NCI-H2081 treated with DMSO at 0.1 percent for 48 hours (cell line): ENCODE measurements at places on chromosomes 4 and X.

DNA sequence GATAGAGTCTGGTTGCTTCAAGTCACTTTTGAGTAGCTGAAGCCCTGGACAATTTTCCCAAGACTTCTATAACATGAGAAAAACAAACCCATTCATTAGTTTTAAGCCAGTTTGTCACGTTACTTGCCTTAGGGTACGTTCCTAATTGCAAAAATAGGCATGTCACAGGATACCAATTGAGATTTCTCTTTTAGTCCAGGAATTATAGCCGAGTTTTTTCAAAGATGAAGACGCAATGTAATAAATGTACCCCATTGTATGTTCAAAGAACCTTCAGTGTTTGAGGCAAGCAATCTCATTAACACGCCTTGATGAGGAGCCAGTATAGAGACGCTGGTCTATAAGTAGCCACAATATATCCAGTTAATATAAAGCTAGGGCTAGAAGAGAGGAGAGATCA is 534.2 kb downstream of the INPP4B start:
- DNase-seq, result no peak

DNA sequence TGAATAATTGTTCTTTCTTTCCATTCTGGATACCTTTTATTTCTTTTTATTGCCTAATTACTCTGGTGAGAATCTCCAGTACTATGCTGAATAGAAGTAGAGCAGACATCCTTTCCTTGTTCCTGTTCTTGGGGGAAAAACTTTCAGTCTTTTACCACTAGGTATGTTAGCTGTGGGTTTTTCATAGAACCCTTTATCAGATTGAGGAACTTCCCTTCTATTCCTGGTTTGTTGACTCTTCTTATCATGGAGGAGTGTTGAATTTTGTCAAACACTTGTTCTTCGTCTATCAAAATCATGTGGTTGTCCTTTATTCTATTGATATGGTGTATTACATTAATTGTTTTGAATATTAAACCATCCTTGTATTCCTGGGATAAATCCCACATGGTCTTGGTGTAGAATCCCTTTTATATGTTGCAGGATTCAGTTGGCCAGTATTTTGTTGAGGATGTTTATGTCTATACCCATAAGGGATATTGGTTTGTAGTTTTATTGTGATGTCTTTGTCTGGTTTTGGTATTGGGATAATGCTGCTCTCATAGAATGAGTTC is 23.6 kb downstream of the SH3BP2 start:
- no peak for DNase-seq

- DNase-seq, result no peak
Measured at GRCh38 chr4:75724867-75725724, 719 bp downstream of the USO1 start.

DNA sequence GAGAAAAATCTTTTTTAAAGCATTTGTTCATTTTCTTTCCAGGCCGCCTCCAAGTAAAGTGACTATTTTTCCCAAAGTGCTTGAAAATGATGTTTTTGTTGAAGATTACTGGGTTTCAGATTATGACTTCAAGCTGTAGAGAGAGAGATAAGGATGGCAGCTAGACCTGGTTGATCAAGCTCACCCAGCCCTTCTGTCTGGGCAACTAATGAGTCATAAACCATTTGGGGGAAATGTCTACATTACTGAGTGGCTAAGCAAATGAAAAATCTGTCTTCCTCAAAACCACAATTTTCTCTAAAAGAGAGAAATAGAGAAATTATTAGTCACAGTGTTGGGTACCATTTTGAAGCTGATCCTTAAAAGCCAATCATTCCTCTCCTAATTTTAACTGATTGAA is 355.4 kb upstream of the CPEB2 start:
- no peak for DNase-seq

DNA sequence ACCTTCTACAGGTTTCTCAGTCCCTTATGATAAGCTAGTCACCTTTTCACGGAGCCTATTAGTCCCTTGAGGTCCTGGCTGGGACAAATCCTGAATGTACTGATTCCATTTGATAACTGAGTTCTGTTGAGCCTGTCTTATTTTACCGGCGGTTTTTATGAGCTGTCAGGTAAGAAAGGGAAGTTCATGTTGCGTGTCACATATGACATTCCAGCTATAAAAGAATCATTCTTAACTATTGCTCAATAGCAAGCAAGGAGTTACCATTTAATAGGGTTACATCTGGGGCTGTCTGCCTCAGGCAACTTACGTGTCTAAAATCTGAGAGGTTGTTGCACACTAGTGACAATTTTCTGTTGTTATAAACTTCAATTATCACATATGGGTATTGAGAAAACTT is 394.6 kb downstream of the TECRL start:
- no peak for DNase-seq

DNA sequence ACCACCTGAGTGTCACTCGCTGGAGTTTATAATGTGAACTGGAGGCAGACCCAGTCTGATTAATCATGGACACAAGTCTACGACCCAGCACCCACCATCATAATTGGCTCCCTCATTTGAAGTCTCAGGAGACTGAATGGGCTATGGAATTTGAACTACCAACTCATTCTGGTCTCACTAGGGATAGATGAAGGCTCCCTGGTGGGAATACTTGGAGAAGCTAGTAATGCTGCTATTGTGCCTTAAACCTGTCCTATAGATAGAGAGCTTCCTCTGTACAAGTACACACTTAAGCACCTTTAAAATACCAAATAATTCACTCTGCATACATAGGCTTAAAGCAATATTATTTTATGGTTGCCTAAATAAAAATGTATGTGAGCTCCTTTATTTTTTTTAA is 90.8 kb upstream of the SMARCAD1 start:
- no peak for DNase-seq

DNA sequence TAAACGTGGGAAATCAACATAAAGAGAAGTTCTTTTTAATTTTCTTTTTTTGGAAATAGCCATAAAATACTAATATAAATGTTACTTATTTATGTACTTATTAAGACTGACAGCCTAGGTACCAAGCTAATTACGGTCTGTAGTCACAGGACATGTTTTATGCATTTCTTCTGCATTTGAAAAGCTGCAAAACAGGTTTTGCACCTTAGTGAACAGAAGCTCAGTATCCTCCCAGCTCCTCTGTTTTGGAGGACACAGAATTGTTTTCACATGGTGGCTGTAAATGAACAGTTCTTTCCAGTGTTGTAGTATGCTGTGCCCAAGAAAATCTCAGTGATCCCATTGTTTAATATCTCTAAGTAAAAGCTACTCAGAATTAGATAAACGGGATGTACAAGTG is 1788.0 kb upstream of the TENM3 start:
- DNase-seq, result peak; percentile 43

DNA sequence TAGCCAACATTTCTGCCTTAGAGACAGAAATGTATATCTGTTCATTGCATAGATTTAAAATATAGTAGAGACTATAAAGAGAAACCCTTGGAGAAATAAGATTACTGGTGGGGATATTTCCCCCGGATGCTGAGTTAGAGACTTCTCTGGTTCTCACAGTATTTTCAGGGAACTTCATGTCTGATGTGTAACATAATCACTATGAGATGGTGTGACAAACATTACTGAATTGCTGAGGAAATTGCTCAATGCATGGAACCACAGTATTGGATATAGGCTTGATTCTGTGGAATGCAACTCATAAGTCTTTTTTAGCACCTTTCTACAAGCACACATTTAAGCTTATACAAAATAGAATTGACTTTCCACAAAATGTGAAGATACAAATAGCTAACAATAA is 152.7 kb downstream of the SOWAHB start:
- DNase-seq, result no peak

GRCh38 chrX:46577221-46578005 is 3.8 kb downstream of the CHST7 start:
- no peak for DNase-seq

DNA sequence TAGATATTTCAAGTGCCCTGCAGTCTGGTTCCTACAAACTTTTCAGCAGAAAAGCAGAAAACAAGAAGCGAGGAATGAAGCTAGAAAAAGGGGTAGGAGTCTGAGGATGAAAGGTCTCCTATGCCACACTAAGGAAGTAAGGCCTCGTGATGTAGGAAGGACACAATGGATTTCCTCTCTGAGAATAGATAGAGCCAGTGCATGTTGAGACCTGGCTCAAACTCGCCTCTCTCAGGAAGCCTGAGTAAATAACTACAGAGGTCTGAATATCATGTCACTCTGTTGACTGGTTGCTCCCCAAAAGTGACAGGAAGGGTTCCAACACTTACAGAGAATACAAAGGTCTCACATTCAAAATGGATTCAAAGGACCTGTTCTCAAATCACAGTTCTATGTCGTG is 93.3 kb downstream of the GRIA3 start:
- no peak for DNase-seq

GRCh38 chrX:153634236-153634635 is 12.8 kb upstream of the DUSP9 start:
- no peak for DNase-seq

- DNase-seq, result no peak
Measured at GRCh38 chr4:137660211-137660610, 127.9 kb upstream of the PCDH18 start.

DNA sequence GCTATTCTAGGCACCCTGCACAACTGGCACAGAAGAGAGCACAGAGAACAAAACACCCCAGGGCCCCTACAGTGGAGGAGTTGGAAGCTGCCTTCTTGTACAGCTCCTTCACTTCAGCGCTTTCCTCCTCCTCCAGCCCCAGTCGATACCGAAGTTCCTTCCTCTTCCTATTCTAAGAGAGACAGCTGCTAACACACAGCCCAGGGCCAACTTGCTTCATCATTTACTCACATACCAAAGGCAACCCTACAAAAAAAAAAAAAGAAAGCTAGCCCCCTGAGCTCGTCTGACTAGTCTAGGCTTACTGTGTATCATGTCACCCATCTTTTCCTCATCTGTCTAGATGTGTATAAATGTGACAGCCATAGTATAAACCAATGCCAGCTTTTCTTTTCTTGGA is 64.5 kb downstream of the MID1 start:
- DNase-seq, result no peak

- DNase-seq, result no peak
Measured at GRCh38 chr4:19831644-19832285, 419.9 kb upstream of the SLIT2 start.

DNA sequence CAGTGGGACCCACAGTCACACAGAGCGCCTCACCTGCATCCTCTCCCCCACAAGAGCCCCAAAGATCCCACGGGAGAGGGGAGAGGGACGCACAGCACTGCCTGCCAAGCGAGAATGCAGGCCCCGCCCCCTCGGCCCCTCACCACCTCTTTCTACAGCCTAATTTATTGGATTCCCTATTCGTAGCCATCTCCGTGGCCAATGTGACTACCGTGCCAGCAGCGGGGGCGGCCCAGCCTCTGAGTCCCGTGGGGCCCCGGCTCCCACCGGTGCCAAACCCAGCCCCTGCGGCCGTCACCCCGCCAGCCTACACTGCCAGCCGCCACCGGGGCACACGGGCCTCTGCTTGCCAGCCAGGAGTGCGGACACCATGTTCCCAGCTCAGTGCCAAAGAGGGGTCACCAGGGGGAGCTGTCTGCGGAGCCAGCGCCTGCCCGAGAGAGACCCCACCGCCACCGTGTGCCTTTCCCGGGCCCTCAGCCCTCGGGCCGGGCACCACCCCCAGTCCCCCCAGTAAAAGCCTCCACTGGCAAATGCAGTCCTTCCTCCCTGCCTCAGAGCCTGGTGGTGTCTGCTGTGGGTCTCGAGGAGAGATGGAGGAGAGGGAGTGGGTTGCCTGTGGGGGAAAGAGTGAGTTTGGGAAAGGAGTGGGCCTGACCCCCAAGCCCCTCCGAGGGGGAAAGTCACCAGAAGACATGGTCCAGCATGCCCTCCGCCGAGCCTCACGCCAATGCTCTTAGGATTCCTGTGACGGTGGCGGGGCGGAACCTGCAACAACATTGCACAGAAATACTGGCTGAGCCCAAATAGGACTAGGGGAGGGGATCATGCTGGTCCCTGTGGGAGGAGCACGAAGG is 19.6 kb upstream of the PLXNB3 start:
- DNase-seq, result no peak

DNA sequence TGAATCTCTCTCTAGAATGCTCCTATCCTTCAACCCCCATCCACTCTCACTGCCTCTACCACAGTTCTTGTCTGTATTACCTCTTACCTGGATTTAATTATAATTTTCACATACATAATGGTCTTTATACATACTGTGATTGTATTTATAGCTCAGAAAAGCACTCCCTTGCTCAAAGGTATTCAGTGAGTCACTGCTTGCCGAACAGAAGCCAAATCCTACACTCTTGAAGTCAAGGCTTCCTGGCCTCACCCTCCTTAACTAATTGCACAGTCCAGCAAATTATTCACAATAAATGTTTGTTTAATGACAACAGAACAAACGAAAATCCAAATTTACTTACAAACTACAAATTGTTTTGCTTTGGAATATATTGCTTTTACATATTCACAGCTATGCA is 159.5 kb downstream of the KLHL13 start:
- DNase-seq, result no peak

GRCh38 chrX:155611302-155611701 is 1.4 kb downstream of the TMLHE start:
- DNase-seq, result no peak

GRCh38 chrX:71095981-71096759 is 519 bp downstream of the FOXO4 start:
- DNase-seq, result no peak

DNA sequence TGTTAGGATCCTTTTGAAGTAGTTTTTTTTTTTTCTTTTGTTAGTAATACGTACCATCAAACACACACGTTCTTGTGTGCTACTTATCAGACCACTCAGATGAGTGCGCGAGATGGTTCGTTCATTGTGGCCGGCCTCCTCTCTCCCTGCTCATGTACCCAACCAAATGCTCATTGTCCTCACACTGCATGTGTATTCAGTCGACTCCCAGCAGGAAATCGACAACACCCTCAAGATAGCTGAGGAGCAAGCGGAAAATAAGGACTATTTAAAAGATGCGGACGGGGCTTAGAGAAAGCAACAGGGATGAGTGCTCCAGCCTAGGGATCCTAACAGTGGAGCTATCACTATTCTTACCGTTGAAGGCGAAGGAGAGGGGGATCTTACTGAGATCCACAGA is 72.9 kb upstream of the GUCY1A1 start:
- no peak for DNase-seq

- DNase-seq, result no peak
Measured at GRCh38 chrX:265502-265901, 15.7 kb upstream of the PLCXD1 start.

DNA sequence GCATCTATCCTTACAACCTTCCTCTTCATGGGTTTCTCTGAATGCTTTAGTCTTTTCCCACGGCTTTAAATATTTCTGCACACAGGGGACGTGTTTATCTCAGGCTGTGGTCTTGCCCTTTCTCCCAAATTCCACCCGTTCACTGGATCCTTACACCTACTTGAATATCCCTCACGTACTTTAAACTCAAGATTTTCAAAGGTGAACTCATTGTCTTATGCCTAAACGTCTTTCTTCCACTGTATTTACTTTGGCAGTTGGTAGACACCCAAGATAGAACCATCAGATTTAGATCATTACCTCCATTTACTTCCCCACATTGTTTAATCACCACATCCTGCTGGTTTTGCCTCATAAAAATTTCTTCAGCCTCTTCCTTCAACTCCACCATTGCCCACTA is 269.2 kb downstream of the CBLL2 start:
- no peak for DNase-seq
